Activated B cell treated with CpG ODN at 0.5 μM for 24 hours (primary cell): ENCODE measurements at places on chromosomes 6 and 20.

- peak; percentile 83 for DNase-seq
Measured at GRCh38 chr20:62065674-62066338, at the start of gene TAF4. TAF4 (minus strand) TSS chr20:62065881; CDS start chr20:62065810, 71 bp downstream.

GRCh38 chr6:30656513-30656912 is 9.6 kb downstream of the C6orf136 start:
- no peak for DNase-seq

DNA sequence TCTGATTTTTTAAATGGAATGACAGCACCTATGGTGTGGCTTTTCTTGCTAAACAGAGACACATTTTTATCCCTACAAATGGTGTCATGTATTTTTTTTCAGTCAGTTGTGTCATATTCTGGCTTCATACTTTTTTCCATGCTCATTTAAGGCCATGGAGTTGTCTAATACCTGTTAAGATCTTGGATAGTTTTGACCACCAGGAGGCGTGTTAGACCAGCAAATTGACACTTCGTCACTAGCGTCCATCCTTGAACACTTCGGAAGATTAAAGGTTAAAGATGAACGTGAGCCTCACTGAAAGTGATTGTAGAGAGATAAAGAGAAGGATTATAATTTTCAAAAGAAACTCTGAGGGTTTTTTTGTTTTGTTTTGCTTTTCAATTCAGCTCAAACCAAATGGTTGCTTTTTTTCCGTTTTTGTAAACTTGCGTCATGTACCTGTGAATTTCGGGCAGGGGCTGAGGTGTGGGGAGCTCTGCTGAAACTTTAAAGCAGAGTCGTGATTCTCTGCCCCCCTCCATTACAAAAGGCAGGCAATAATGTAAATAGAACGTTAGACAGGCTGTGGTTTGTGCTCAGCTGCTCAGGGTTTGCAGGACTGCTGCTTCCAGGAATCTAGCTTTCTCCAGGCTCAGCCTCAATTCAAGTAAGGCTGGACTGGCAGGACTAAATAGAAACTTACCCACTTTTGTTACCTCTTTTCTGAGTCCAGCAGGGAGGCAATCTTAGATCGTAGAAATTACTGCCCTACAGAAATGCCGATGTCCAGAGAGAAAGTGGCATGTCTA is 245.1 kb downstream of the FOXA2 start:
- DNase-seq = no peak

DNA sequence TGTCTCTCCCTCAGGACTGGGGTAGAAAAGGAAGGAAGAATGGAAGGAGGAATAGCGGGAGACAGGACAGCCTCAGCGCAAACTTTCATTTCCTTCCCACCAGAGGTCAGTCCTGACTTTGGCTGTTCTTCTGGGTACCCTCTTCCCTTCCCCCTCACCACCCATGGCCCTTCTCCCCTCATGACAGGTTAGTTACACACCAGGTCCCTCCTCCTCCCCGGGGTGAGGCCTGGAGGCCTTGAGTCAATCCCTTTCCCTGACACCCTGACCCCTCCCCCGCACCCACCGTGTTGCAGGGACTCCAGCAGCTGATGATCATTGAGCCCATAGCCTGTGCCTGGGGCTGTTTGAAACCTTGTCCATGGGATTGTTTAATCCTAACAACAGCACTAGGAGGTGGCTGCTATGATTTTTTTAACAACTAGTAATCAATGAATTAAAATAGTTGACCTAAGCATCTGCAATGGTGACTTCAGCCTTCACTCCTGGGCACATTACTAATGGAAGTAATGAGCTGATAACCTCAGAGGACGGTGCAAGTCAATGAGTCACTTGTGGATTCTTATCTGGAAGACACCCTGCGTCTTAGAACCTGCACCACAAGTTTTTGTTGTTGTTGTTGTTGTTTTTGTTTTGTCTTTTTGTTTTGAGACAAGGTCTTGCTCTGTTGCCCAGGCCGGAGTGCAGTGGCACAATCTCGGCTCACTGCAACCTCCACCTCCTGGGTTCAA is 46.6 kb upstream of the CCDC167 start:
- DNase-seq = no peak

DNA sequence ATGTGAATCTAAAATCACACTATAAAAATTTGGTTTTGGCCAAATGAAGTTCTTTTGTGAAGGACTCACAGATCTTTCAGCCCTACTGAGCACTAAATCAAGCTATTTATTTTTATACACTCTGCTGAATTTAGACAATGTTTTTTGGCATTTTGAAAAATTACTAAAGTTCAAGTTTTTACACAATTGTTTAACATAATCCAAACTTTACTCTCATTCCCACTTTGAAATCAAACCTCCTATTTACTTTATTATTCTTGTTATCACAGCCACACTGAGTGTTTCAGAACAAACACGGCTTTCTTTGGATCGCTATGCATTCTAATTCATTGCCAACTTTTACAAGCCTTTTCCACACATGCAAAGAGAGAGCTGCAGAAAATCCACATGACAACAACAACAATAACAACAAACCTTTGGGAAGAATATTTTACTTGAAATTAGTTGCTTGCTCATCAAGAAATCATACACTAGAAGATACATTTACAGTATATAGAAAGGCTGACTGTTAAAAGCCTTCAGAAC is 49.1 kb upstream of the TMEM30A start:
- no peak for DNase-seq

- DNase-seq = no peak
Measured at GRCh38 chr6:167424060-167424673, 99.3 kb downstream of the TTLL2 start.

DNA sequence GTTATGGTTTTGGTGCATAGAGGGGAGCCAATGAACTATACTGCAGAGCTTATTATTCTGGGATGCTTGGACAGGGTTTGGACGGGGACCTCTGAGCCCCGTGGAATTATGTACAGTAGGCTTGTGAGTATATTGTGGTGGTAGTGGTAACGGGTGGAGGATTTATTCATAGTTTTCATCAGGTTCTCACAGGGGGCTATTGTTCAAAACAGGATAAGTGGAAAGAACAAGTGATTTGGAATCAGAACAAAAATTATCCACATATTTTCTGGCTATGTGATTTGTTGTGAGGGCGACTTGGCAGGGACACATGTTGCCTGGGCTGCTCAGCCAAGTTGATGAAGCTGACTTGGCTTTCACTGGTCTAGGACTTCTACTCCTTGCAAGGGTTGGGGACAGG is 64.6 kb upstream of the ELOVL5 start:
- DNase-seq = no peak

DNA sequence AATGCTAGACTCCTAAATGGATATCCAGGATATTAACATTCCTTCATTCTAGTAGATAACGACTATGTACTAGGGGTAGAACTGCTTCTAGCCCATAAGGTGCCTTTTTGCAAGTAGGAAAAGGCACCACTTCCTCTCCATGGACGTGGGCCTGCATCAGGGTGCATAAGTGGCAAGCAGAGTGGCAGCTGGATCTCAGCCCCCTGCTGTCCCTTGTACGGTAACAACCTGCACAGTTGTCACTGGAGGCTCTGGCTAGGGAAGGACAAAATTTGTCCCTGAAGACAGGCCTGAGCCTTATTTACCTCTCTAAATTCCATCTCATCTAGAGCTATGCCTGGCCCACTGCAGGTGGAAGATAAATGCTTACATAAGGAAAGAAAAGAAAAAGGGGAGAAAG is 42.5 kb upstream of the SAYSD1 start:
- no peak for DNase-seq

DNA sequence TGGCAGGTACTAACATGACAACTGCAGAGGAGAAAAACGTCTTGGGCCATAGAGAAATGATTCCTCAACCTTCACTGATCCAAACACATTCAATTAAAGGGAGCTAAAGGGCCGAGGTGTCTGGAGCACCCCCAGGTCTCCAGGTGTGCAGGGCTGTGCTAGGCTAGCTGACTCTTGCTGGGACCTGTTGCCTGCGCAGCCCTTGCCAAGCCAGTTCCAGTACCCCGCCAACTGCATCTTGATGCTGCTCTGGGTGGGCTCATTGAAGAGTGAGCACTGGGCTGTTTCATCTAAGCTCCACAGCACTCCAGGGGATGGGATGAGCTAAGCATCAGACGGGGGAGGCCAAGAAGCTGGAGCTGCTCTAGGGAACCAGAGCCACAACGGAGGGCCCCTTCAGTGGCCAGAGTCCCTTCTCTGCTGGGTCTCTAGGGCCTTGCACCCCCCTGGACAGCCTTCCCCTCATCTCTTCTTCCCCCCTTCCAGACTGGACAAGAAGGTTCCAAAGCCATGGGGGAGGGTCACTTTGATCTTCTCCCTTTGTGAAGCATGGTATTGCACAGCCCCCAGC is 15.9 kb downstream of the LEMD2 start:
- no peak for DNase-seq

DNA sequence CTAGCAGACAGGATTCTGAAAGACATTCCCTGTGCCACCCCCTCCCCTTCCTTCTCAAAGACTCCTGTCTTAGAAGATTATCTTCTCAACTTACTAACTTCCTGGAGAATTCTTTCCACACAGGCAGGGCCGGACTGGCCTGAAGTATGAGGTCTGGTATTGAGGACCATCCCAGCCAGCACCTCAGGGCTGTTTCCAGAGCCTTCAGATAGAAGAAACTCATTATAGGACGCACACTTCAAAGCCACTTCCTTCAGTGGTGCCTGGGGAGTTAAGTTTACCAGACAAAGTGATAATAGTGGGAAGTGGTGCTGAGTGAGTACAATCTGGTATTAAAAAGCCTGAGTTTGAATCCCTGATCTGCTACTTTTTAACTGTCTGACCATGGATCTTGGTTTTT is 15.6 kb downstream of the KCNS1 start:
- no peak for DNase-seq

GRCh38 chr6:28709478-28710349 is 184.0 kb downstream of the GPX5 start:
- no peak for DNase-seq

GRCh38 chr6:154382740-154383139 is 26.1 kb upstream of the IPCEF1 start:
- DNase-seq = no peak

DNA sequence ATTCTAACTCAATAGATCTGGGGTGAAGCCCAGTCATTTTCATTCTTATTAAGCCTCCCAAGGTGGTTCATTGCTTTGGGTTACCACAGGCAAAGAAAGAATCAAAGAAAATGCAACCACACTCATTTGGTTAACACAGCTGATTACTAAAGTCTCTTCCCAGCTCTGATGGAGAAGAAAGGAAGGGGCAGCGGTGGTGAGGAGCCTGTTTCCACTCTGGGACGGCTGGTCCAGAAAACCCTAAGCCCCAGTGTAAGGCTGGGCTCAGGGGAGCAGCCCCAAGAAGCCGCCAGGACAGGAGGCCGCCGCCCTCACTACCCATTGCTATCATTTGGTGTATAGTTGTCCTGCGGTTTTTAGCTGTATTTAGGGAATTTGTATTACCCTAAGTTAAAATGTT is 226.9 kb downstream of the CD83 start:
- no peak for DNase-seq

GRCh38 chr20:43909720-43910119 is 4.9 kb upstream of the TOX2 start:
- DNase-seq = no peak

- DNase-seq = no peak
Measured at GRCh38 chr6:89273816-89274215, 41.3 kb downstream of the GABRR2 start.
